ENCODE measurements at places on chromosomes 6 and 20. TPM values are rescaled to one million over a fixed set of nuclear protein-coding genes. Genes with fewer than 3 reads are reported as not detected.

DNA sequence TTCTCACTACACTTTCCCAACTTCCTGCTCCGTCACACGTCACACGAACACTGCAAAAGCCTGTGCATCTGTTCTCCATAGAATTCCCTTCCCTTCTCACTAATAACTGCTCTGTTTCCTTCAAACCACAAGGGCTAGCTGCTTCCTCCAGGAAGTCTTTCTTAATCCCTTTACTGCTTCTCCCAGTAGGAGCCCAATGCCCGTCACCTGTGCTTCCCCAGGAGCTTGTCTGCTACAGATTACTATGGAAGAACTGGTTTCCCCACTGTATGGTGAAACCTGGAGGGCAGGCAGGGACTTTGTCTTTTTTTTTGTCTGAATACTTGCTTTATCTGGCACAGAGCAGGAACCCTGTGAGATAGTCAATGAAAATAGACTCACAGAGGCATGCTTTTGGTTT lies 444.7 kb upstream of the MAP3K7 start:
- no peak for DNase-seq

DNA sequence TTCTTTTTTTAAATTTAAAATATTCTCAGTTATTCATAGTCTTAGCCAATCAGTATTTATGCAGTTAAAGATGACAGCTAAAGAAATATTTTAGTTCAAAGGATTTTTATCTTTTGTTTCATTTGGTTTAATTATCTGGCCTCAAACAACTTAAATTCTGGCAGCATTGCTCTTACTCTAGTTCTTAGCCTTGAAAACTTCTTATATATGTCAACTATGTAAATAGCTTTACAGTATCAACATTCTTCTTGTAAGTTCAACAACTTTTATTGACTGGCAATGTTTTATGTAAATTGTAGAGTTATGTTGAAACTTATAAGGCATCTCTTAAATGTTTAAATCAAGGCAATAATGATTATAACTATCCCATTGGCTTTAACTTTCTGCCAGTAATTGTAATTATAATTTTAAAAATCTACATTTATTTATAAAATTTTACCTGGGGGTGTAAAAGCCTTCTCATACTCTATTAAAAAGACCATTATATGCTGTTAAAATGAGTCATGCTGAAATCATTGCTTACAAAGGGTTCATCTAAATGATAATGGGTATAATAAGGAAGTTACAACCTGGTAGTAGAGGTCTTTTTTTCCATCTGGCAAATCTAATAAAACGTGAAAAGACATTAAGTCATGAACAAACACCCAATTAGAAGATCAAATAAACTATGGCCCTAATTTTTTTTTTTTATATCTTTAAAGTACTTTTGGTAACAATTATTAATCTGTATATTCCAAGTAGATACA lies 45.8 kb upstream of the FAM184A start:
- no peak for DNase-seq

DNA sequence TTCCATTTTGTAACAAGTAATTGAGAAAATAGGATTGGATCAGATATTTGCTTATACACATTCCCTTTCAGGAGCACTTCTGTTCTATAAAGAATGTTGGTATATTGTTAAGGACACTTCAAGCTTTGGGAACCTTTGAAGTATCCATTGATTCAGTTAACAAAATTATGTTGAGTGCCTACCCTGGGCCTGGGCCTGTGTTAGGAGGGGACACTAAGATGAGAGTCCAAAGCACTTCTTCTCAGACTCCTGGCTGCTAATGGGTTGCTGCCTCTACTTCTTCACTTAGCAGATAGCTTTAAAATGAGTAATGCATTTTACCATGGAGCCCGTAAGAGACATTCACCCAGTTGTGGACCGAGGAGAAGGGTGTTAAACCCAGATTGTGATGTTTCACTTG lies 40.3 kb downstream of the PTPN1 start:
- DNase-seq: no peak

- no peak for DNase-seq
These were observed 25.9 kb downstream of the PPARD start for GRCh38 chr6:35368038-35368887.

DNA sequence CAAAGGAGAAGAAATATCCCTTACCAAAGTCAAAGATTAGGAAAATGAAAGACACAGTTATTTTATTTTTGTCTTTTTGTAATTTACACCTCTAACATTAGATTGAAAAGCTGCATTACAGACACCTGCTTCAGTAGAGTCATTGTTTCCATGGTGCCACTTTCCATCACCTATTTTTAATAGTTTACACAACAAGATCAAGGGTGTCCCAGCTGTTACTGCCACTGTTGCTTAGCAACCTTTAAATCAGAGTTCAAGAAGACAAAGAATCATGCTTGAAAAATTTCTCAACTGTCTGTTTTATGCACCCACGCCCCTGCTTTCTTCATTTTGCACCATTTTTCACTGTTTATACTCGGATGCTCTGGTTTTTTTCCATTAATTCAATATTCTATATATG lies 668.2 kb upstream of the GJE1 start:
- DNase-seq: no peak

GRCh38 chr20:36175475-36175995 lies 21.0 kb downstream of the EPB41L1 start:
- DNase-seq: no peak

GRCh38 chr6:47231151-47231550 lies 78.6 kb downstream of the TNFRSF21 start:
- DNase-seq: no peak

- DNase-seq: no peak
These were observed 598 bp downstream of the FABP7 start for GRCh38 chr6:122780114-122780513.

GRCh38 chr6:112286010-112286409 lies 31.6 kb upstream of the LAMA4 start:
- no peak for DNase-seq

- DNase-seq: no peak
These were observed 33.7 kb downstream of the RNF146 start for GRCh38 chr6:127300411-127300810.

The SCRT2 gene
- total RNA-seq: 0.34 TPM

The SLC23A2 gene
- 18.6 TPM for total RNA-seq

The LCA5 gene
- total RNA-seq: 3.6 TPM

The HMGCLL1 gene
- total RNA-seq: 0.41 TPM

The TGM2 gene
- 1.0 TPM for total RNA-seq

The KIAA0408 gene
- 10.8 TPM for total RNA-seq
